Naive thymus-derived CD4-positive, alpha-beta T cell (primary cell): ENCODE measurements at places on chromosomes 1 and 21. TPM values are rescaled to one million over a fixed set of nuclear protein-coding genes. Genes with fewer than 3 reads are reported as not detected.

- DNase-seq, result no peak
Measured at GRCh38 chr1:193438771-193439170, 252.4 kb upstream of the B3GALT2 start.

GRCh38 chr1:223401873-223402789, 8.9 kb downstream of the CCDC185 start:
- no peak for DNase-seq

GRCh38 chr1:51690285-51690961, 73.5 kb downstream of the OSBPL9 start:
- DNase-seq, result no peak

DNA sequence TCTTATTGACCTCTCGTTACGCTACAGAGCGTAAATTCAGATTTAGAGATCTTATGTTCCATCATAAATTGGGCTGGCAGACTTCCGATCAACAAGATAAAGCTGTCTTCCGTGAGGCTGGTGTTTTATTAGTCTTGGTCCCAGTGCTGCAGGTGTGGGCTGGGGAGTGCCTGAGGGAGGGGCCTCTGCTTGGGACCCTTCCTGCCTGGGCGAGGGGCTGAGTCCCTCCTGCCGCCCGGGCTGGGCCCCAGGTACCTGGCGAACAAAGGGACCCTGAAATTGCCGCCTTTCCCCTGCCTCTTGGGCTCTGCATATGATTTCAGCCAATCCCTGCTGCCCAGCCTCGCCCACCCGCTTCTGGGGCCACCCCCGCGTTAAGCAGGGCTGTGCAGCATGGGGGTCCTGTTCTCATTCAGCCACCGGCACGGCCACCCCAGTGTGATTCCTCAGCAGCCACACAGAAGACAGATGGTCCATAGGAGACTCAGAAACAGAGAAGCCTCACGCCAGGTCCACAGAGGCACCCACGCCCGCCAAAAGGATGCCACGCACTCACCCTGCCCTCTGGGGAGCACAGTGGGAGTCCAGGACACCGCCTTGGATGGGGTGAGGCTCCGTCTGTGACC, 6.1 kb upstream of the SAMD11 start:
- DNase-seq, result no peak

DNA sequence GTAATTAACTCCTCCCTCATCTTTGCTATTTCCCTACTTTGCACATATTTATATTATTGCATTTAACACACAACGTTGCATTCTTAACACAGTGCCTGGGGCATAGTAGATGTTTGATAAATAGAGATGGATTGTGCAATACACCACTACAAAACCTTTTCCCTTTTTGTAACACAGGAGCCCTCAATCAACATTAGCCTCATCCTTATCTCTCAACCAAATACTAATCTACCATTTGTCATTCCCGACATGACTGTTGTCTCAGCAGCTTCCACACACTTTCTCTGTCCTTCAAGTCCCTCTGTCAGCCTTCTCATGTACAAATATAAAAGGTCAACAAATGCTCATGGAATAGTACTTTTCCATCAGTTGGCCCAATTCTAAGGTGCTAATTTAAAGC, 78.9 kb upstream of the KCNK2 start:
- DNase-seq, result no peak

- no peak for DNase-seq
Measured at GRCh38 chr1:8509579-8509978, 191.7 kb downstream of the SLC45A1 start.

GRCh38 chr1:92924501-92924900, 36.8 kb downstream of the DIPK1A start:
- no peak for DNase-seq

- no peak for DNase-seq
Measured at GRCh38 chr1:46102769-46103476, 29.5 kb downstream of the PIK3R3 start.

- no peak for DNase-seq
Measured at GRCh38 chr1:33902486-33903209, 38.8 kb downstream of the HMGB4 start.

- DNase-seq, result no peak
Measured at GRCh38 chr1:205353612-205354011, 3.1 kb downstream of the KLHDC8A start.

- no peak for DNase-seq
Measured at GRCh38 chr1:163085904-163086268, 16.7 kb downstream of the RGS4 start.

DNA sequence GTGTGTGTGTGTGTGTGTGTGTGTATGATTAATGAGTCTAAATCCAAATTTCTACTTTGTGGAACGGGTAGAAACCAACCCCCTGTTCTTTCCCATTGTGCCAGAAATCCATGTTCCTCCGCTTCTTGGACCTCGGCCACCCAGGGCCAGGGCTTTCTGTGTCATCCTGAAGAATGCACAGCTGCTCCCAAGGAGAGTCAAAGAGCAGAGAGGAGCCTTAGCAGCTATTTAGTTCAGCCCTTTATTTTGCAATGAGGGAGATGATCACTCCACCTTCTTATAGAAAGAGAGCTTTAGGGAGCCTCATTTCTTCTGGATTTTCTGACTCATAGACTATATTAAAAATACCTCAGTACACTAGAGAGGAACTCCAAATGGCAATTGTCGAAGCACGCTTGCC, 489.3 kb upstream of the VAMP3 start:
- no peak for DNase-seq

DNA sequence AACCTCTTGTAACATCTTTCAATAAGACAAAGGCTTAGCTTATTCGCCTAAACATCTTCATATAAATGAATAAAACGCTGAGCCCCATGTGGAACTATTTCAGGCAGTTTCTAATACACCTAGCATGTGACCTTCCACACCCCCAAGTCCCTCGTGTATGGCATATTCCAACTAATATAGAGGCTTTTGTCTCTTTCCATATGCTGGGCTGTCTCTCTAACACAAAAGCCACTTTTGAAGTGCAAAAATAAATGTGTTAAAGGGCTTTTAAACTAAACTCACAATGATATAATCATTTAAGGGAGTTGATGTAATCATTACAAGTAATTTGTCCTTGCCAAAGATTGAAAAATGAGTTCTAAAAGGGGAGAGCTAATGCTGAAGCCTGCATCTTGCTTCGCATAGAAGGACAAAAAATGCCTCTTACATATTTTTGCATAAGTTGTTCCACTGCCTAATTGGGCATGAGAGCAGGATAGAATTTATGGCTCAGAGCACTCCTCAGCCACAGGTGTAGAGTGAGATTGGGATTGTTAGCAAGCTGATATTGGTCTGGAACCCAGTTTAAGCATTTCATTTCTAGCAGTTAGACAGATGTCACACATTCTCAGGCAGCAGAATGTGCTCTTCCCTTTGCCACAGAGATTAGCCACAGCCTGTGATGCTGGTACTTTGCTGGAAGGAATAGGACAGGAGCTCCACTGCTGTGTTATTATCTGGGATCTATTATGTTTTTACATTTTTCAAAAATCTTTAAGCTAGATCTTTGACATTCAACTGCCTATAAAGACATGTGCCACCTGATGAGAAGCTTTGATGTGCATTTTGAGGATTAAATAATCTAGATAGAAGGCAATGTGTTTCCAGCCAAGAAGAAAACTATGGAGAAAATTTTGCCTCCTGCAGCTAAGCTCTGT, 1044.4 kb downstream of the ADGRL2 start:
- no peak for DNase-seq

DNA sequence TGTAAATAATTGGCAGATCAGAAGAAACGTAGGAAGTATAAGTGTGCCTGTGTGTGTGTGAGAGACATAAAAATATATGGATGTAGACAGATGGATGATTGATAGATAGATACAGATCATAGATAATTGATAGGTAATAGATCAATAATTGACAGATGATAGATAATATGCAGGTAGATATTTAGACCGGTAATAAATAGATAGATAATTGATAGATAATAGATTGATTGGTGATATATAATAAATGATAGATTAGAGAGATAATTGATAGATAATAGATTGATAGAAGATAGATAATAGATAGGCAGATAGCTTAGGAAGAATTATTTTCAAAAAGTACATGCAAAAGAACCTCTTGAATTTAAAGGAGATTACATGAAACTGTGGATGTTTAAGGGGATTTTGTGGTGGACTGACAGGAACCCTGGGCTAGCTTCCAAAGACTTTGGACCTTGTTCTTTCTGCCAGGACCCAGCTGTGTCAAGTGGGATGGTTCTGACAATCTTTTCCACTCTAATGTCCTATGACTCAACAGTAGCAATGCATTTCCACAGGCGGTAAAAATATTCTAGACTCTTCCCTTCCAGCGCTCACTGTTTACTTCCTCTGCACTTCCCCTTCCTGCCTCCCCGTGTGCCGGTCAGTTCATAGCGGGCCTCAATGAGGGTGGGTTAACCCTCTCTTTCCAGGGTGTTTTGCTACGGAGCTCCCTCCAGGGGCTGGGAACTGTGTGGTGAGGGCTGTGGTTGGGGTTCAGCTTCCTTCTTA, 39.4 kb downstream of the KCNJ15 start:
- DNase-seq, result no peak

GRCh38 chr1:36855699-36856494, 178.4 kb downstream of the GRIK3 start:
- DNase-seq, result no peak

GRCh38 chr21:26007951-26008498, 162.5 kb downstream of the APP start:
- no peak for DNase-seq

GRCh38 chr1:12480041-12480440, 138.0 kb downstream of the DHRS3 start:
- no peak for DNase-seq

DNA sequence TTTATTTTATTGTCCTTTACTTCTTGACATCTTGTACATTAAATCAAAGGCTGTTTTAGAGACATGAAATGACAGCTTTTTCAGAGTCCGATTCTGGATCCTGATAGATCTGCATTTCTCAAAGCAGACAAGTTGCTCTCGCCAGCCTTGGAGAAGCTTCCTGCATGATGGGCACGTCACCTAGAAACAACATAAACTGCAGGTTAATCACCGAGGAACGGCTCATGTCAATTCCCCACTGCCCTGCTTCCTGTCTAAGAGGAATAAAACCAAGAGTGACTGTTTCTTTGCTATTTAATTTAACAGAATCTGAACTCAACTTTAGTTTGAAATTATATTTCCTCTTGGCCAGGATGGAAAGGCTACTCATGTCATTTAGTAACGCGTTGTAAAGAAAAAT, 77.0 kb downstream of the RWDD3 start:
- DNase-seq, result no peak

GRCh38 chr21:15442743-15443469, 286.9 kb upstream of the USP25 start:
- DNase-seq, result no peak

GRCh38 chr1:82387012-82387366, 586.3 kb downstream of the ADGRL2 start:
- DNase-seq, result no peak

DNA sequence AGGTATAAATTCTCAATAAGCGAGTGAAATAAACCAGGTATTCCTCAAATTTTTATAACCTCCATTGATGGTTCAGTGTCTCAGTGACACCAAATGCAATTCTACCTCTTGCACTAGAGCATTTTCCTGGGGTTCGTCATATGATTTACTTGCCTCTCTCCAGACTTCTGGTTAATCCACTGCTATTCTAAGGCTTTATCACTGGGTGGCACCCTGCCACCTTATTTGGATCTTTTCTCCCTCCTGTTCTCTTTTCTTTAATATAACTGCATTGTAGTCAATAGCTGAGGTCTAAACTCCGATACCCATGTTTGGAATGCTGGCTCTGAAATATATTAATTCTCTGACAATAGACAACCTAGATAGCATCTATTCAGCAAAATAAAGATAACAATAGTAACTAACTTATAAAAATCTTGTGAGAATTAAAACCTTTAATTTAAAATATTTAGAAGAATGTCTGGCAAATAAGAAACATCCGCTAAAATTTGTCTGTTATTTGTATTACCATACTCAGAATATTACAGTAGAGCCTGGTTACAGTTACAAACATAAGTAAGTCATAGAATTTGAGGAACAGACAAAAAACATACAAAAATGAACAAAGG, 436.4 kb downstream of the PLA2G4A start:
- no peak for DNase-seq

DNA sequence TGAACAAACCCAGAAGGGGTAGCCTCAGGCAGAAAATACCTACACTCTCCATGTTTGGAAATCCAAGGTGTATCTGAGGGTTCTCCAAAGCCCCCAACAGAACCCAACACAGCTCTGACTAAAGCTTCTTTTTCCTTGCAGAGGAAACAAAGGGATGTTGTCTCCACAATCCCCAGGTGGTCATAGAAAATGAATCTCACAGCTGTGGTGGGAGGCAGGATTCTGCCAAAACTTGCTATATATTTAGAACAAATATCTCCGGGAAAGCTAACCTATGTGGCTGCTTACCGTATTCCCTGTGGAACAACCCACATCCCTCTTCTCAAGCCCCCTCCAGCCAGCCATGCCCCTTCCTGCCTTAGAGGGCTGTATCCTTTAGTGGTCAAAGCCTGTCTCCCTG, 406.1 kb downstream of the PRDM2 start:
- no peak for DNase-seq

GRCh38 chr21:42151148-42151947, 67.6 kb upstream of the ABCG1 start:
- no peak for DNase-seq

DNA sequence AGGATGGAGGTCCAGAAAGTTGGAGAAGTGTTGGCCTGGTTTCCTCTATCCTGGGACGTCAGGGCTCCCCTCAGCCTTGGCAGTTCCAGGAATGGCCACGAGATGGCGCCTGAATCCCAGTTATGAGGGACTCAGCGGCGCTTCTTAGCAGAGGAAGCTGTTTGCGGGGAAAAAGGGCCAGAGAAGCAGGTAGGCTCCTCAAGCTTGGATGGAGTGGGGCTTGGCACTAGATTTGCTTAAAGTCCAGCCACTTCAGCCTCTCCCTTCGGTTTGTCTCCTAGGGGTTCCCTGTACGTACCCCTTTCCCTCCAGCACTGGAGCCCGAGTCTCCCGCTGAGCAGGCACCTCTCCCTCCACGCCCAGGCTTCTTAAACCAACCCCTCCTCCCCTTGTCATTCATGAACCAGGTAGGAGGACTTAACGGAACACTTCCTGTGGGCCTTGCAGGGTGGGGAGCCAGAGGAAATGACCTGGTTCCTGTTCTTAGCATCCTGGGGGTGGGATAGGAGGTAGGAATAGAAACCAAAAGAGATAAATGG, 32.0 kb upstream of the TENT5B start:
- DNase-seq, result peak; percentile 81

SPATA1 gene
- total RNA-seq, result 2.4 TPM

DMRTA2 gene
- not detected for total RNA-seq

XKR8 gene
- 15.4 TPM for total RNA-seq

SEC16B gene
- total RNA-seq, result not detected

OR2T33 gene
- total RNA-seq, result not detected

CELA3B gene
- total RNA-seq, result not detected in 2 replicates

CD5L gene
- not detected for total RNA-seq

FAM131C gene
- total RNA-seq, result 1.3 TPM in 2 replicates

RPS6KC1 gene
- 9.1 TPM for total RNA-seq

IQCC gene
- 2.5 TPM for total RNA-seq

GPR161 gene
- 0.05 TPM for total RNA-seq

MROH9 gene
- not detected for total RNA-seq

OR2L5 gene
- total RNA-seq, result 0.10 TPM in 1 of 2 replicates, not detected in the other

KCNE1 gene
- total RNA-seq, result 0.27 TPM

VPS45 gene
- 20.3 TPM for total RNA-seq

POU3F1 gene
- not detected in 2 replicates for total RNA-seq

C8A gene
- not detected for total RNA-seq

CHODL gene
- not detected for total RNA-seq
